ENCODE measurements at places on chromosomes 12 and 14.

DNA sequence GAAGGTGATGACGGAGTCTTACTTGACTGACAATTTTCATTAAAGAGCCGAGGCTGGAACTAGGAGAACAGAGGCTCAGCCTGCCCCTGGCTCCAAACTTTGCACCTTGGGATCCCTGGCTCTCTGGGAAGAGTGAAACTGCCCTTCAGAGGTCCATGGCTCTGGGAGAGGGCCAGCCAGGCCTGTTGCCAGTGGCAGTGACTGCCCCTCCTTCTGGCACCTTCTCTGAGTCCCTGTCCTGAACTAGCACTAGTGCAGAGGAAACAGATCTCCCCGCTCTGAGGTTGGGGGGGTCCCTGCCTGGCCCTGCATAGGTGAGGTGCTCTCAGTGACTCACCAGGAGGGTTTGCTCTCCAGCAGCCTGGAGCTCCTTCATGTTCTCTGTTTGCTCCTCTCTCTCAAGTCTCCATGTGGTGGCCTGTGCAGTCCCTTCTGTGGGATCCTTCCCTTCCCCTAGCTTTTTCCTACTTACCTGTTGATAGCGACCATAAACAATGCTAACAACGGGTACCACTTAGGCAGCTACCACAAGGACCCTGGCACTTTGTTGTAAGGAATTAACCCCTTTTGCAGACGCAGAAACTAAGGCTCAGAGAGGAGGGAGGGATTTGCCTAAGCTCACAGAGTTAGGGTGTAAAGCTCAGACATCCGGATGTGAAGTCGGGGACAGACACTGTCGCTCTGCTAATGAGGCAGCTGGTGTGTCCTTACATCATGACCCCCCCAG lies 22.4 kb downstream of the FAM222A start:
- DNase-seq = no peak

DNA sequence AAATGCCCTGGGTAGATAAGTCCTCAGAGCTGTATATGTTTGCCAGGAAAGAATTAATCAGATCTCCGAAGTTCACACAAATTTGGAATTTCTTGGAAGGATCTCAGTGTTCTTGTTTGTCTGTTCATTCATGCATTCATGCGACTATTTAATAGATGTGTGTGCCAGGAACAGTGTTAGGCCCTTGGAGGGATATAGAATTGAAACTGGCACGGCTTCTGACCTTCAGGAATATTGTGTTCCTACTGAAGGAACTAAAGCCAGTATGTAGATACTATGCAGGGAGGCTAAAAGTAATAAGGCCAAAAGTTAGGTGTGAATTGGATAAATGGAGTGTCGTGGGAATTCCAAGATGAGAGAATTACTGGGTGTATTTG lies 166.0 kb upstream of the NOS1 start:
- DNase-seq = no peak

DNA sequence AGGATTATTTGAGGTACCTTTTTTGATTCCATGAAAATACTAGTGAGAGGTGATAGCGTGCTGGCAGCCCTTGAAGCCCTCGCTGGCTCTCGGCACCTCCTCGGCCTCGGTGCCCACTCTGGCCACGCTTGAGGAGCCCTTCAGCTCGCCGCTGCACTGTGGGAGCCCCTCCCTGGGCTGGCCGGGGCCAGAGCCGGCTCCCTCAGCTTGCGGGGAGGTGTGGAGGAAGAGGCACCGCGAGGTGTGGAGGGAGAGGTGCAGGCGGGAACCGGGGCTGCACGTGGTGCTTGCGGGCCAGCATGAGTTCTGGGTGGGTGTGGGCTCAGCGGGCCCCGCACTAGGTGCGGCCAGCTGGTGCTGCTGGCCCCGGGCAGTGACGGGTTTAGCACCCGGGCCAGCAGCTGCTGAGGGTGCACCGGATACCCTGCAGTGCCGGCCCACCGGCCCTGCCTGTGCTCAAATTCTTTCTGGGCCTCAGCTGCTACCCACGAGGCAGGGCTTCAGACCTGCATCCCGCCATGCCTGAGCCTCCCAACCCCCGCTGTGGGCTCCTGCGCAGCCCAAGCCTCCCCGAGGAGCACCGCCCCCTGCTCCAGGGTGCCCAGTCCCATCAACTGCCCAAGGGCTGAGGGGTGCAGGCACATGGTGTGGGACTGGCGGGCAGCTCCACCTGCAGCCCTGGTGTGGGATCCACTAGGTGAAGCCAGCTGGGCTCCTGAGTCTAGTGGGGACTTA lies 7.4 kb downstream of the MOK start:
- no peak for DNase-seq

GRCh38 chr12:19129486-19130223 lies at the start of gene PLEKHA5:
Gene PLEKHA5, plus strand, starts transcription at chr12:19129733. Its CDS starts 67 bp downstream, at chr12:19129800.
- DNase-seq = no peak

DNA sequence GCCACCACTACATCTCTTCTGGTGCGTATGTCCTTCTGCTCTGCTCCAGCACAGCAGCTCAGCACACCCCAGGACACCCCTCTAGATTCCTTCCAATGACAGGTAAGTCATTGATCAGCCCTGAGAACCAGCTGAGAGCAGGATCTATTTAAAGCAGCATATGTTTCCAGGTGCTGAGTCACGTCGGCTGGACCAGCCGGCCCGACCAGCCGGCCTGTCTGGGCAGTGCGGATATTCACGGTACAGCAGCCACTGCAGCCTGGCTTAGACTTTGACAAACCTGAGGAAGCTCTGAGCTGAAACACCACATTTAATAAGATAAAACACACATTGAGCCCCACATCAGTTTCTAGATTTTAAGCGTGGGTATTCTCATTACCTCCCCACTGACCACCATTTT lies 31.8 kb upstream of the RPH3A start:
- no peak for DNase-seq

GRCh38 chr14:67721875-67722274 lies 20.2 kb downstream of the RDH12 start:
- no peak for DNase-seq

DNA sequence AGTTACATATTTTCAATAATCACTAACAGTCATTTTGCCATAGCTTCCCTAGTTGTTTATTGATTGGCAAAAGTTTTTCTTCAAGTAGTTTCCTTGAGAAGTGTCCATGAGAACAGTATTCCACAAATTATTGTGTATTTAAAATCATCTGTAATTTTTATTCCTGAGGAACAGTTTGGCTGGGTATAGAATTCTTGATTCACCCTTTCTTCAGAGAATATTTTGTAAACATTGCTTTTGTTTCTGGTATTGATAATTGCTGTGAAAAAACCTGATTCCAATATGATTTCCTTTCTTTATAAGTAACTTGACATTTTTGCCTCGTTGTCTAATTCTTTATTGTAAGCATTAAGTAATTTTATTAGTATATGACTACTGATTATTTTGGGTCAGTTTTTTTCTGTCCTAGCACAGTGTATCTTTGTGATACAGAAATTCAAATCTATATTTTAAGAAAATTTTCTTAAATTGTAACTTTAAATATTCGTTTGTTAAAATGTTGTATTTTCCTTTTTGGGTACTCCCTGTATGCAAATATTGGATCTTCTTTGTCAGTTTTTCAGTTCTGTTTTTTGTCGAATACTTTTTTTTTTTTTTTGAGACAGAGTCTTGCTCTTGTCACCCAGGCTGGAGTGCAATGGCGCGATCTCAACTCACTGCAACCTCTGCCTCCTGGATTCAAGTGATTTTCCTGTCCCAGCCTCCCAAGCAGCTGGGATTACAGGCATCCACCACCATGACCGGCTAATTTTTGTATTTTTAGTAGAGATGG lies 162.0 kb upstream of the ATP2B1 start:
- no peak for DNase-seq

GRCh38 chr12:121718653-121719239 lies 6.2 kb downstream of the TMEM120B start:
- no peak for DNase-seq

DNA sequence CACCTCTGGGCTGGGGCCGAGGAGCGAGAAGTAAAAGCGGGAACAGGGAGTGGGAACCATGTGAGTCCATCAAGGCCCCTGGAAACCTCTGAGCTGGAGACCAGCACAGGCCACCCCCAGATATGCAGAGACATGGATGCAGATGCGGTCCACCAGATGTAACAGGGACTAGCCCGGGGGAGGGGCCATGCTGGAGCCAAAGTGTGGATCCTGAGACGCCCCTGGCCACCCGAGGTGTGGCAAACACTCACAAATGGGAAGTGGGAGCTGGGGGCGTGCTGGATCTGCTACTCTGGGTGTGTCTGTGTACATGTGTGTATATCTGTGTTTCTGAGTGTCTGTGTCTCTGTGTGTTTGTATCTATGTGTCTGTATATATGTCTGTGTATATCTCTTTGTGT lies 12.8 kb downstream of the MYL2 start:
- no peak for DNase-seq

DNA sequence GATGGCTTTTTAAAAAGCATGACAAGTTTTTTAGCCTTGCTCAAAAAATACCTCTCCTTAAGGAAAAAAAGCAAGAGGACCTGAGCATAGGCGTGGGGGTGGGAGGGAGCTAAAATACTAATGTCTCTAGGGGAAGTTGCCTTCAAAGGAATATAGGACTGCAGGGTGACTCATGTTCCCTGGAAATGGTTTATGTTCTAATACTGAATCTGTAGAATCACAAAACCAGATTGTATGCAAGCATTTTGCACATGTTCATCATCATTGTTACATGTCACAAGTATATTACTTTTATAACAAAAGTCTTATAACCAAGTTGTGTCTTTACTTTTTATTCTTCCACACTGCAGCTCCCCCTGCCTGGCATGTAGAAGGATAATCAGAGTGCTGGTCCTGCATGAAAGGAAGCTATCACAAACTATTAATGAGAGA lies 36.6 kb downstream of the GPR135 start:
- DNase-seq = no peak

- DNase-seq = no peak
Observed at GRCh38 chr12:78853231-78853630, 11.3 kb upstream of the SYT1 start.

GRCh38 chr14:65972346-65972870 lies 513.8 kb upstream of the CCDC196 start:
- DNase-seq = no peak

GRCh38 chr14:60648249-60648933 lies 886 bp downstream of the SIX1 start:
- no peak for DNase-seq

DNA sequence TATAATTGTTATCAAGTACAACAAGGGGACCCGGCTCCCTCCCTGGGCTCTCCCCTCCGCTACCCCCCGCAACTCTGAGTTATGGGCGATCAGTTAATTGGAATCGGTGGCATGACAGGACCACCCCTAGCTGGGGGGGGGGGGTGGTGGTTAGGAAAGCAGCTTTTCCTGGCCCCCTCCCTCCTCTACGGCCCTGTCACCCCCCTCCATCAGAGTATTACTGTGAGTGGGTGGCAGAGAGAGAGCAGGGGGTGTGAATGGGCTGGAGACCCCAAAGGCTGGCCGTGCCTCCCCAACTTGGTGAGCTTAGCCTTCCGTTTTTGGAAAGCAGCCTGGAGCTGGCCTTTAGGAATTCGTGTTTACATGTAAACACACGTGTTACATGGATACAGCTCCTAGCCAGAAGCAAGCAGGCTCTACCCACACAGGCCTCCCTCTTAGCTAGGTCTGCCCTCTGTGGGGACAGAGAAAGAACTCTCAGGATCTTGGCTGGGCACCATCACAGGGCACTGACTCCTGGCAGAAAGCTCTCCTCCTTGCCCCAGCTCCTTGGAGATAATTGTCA lies 1.1 kb upstream of the HOXC4 start:
- no peak for DNase-seq

DNA sequence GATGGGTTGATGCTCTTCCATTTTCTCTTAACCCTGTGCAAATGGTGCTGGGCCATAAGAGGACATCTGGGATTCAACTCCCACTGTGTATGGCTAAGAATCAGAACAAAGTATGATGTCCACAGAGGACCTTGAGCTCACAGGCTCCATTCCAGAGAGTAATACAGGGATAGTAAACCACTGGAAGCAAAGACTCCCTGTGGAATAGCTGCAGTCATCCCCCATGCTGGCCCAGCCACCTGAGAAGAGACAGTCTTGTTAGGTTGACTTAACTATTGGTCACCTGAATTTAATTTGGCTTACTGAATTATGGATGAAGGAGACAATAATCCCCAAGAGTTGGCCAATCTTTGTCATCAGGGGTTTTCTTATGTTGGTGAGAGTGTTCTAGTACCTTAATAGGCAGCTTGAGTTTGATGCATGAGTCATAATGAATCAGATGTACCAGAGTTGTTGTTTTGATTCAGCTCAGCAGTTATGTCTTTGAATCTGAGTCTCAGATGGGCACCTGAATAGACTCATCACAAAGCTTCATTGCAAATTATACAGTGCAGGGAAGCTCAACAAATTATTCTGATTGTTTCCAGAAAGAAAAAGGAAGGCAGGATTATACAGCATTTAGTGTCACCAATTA lies 122.7 kb downstream of the SSPN start:
- DNase-seq = no peak

DNA sequence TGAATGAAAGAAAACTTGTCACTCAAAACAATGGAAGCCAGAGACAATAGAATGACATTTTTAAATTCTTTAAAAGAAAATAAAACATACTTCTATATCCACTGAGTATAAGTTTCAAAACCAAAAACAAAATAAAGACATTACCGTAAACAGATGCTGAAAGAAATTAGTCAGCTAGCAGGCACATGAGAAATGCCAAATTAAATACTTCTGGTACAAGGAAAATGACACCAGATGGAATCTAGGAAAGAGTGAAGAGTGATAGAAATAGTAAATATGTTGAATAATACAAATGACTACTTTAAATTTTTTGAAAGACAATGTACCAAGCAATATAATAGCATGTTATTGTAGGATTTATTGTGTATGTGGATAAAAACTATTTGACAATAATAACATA lies 23.8 kb downstream of the PIK3C2G start:
- DNase-seq = no peak

- no peak for DNase-seq
Observed at GRCh38 chr12:8912914-8913313, 1.4 kb upstream of the PHC1 start.

DNA sequence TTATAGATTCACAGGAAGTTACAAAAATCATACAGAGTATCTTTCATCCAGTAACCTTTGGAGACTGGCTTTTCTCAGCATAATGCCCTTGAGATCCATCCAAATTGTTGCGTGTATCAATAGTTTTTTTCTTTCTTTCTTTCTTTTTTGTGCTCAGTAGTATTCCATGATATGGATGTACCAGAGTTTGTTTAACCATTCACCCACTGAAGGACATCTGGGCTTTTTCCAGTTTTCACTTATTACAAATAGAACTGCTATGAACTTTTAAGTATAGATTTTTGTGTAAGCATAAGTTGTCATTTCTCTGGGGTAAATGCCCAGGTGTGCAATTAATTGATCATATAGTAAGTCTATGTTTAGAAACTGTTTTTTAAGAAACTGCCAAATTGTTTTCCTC lies 79.4 kb downstream of the FBXL14 start:
- no peak for DNase-seq

Data from activated naive CD4-positive, alpha-beta T cell (primary cell).